ENCODE measurements at places on chromosomes 13 and 19. TPM values are rescaled to one million over a fixed set of nuclear protein-coding genes. Genes with fewer than 3 reads are reported as not detected.
A peak's percentile ranks its signal among the peaks of the same experiment; 100 is the strongest.

ZSCAN5C gene
- total RNA-seq = not detected

DNA sequence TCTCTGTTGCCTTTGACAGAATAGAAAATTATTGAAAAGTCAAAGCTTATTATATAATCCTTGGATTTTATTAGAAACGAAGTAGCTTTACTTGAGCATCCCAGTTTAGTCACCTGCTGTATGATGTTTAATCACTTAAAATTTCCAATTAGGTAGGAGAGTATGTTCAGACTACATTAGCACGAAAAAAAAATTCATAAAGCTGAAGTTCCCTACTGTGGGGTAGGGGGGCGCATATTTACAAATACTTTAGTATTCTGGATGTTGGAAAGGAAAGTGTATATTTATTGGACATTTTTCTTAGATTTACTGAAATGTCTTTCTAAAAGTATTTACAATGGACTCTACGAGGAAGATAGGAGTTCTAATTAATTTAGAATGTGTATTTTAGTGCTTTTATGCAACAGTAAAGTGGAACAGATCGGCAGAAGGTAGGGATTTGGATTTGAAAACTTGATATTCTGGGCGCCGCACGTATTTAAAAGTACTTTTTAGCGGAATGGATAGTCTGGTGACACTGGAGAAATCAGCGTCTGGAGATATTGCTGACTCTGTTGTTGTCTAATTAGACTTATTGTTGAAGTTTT, 1.9 kb downstream of the CDK8 start:
- peak overlapping the region; percentile 90 for H3K4me3 ChIP-seq
- H3K4me1 ChIP-seq = peaks cover 27% of the 10 kb centered on the region
- DNase-seq = no peak
- H3K27ac ChIP-seq = no peak overlapping the region
- H3K27me3 ChIP-seq = no peaks in the 10 kb centered on the region

- peaks cover 49% of the 10 kb centered on the region for H3K36me3 ChIP-seq
- peak overlapping the region; percentile 87 for H3K4me3 ChIP-seq
- H3K27me3 ChIP-seq = peaks cover 6% of the 10 kb centered on the region
- H3K4me1 ChIP-seq = peaks cover 42% of the 10 kb centered on the region
- H3K27ac ChIP-seq = peak overlapping the region; percentile 99
These were observed 378 bp upstream of the UBE2S start for GRCh38 chr19:55407800-55408532.

IGFL4 gene
- total RNA-seq = not detected

- H3K27me3 ChIP-seq = no peaks in the 10 kb centered on the region
- H3K4me1 ChIP-seq = peaks cover 2% of the 10 kb centered on the region
- no peak overlapping the region for H3K4me3 ChIP-seq
- H3K36me3 ChIP-seq = no peaks in the 10 kb centered on the region
- no peak overlapping the region for H3K27ac ChIP-seq
These were observed 970.5 kb downstream of the UQCRFS1 start for GRCh38 chr19:28242317-28242927.

MADCAM1 gene
- 0.15 TPM for total RNA-seq

GRCh38 chr19:57708641-57709361, at the start of gene ZNF154:
ZNF154 (minus strand) TSS chr19:57709204; CDS start chr19:57708971, 233 bp downstream.
- no peaks in the 10 kb centered on the region for H3K27me3 ChIP-seq
- peaks cover 54% of the 10 kb centered on the region for H3K36me3 ChIP-seq
- peak within 1 kb of the TSS; percentile 81 for H3K4me3 ChIP-seq
- DNase-seq = peak; percentile 68

GFY gene
- not detected for total RNA-seq

PHF11 gene
- total RNA-seq = 144 TPM

SLC10A2 gene
- total RNA-seq = not detected

- H3K27me3 ChIP-seq = no peaks in the 10 kb centered on the region
- DNase-seq = no peak
- H3K36me3 ChIP-seq = peaks cover 36% of the 10 kb centered on the region
- H3K4me1 ChIP-seq = peaks cover 63% of the 10 kb centered on the region
These were observed 1.4 kb downstream of the ACTN4 start for GRCh38 chr19:38648769-38649304.

- no peak for DNase-seq
- H3K36me3 ChIP-seq = no peaks in the 10 kb centered on the region
- H3K4me3 ChIP-seq = no peak overlapping the region
- peaks cover 6% of the 10 kb centered on the region for H3K4me1 ChIP-seq
- no peak overlapping the region for H3K27ac ChIP-seq
These were observed 29.6 kb upstream of the KIR3DL3 start for GRCh38 chr19:54694648-54695047.

- H3K4me3 ChIP-seq = no peak overlapping the region
- H3K36me3 ChIP-seq = peaks cover 5% of the 10 kb centered on the region
- no peaks in the 10 kb centered on the region for H3K27me3 ChIP-seq
- no peaks in the 10 kb centered on the region for H3K4me1 ChIP-seq
- H3K27ac ChIP-seq = no peak overlapping the region
These were observed 62.7 kb downstream of the SIPA1L3 start for GRCh38 chr19:37969695-37970094.

GRCh38 chr13:36915896-36916640, 4.0 kb downstream of the SMAD9 start:
- no peak overlapping the region for H3K27ac ChIP-seq
- H3K27me3 ChIP-seq = peaks cover 55% of the 10 kb centered on the region
- peaks cover 3% of the 10 kb centered on the region for H3K4me1 ChIP-seq
- DNase-seq = no peak

SLC25A41 gene
- total RNA-seq = 0.42 TPM

DNA sequence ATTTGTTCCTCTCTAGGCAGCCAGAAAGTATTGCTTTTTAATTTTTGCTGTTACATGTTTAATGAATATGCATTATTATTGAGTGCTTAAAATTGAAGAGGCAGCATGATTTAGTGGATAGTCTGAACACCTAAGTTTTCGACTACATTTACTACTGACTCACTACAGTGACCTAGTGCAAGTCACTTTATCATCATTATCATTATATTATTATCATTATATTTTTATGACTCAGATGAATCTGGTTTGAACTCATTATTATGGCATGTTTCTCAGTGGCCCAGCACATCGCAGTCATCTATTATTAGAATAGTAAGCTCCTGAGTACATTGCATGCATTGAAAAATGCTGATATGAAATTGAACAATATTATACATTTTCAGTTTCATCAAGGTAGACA, 351.2 kb upstream of the PRR20A start:
- no peaks in the 10 kb centered on the region for H3K4me1 ChIP-seq
- no peak for DNase-seq
- no peak overlapping the region for H3K27ac ChIP-seq
- H3K27me3 ChIP-seq = no peaks in the 10 kb centered on the region
- H3K4me3 ChIP-seq = no peak overlapping the region

DNA sequence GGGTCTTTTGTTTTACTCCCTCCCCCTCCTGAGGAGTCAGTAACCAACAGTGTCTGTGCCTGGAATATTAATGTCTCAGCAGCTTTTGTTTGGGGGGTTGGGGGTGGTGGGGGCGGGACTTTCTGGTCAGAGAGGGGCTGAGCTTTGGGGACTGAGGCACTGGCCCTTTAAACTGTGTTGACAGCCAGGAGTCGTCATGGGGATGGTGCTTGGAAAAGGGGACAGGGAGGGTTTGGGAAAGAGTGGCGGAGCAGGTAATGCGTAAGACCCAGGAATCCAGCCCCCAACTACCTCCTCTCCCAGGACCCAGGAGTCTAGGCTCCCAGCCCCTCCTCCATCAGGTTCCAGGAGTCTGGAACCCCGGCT, 5.2 kb downstream of the CADM4 start:
- peaks cover 32% of the 10 kb centered on the region for H3K27me3 ChIP-seq
- no peaks in the 10 kb centered on the region for H3K36me3 ChIP-seq
- H3K4me1 ChIP-seq = peaks cover 8% of the 10 kb centered on the region
- no peak overlapping the region for H3K4me3 ChIP-seq

DNA sequence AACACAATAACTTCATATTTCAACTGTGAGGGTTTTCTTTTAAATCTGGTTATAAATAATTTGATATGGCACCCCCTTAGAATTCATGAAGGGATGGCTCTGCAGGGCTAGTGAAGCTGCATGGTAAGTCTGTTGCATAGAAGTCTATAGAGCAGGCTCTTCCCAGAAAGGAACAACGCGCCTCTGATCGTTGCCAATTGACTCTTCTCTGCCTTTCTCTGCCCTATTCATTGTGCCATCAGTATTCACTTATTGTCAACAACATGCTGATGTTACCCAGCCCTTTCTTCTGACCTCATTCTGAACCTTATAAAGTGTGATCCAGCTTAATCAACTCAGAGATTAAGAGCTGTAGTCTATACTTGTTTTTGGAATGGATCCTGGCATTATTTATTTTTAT, 16.3 kb upstream of the DCT start:
- H3K36me3 ChIP-seq = no peaks in the 10 kb centered on the region
- H3K27ac ChIP-seq = no peak overlapping the region
- H3K27me3 ChIP-seq = no peaks in the 10 kb centered on the region
- H3K4me3 ChIP-seq = no peak overlapping the region
- no peaks in the 10 kb centered on the region for H3K4me1 ChIP-seq

GRCh38 chr19:1154731-1155351, 19.2 kb downstream of the SBNO2 start:
- H3K4me1 ChIP-seq = no peaks in the 10 kb centered on the region
- peaks cover 8% of the 10 kb centered on the region for H3K36me3 ChIP-seq
- DNase-seq = no peak

DNA sequence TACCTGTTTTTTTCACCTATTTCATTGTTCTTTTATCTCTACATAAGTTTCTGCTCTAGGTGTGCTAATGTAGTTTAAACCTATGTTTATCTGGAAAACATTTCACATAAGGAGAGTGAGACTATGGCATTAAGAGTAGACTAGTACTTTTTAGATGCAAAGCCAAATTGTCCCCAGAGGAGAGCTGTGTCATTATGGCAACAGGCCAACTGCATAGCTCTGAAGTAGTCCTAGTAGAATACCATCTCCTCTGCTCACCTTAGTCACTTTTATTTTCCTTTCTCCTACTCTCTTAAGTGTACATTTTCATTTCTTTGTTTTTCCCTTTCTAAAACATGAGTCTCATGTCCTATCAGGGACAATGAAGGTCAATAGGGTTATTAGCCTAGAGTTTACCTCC, 123.1 kb downstream of the ITGBL1 start:
- H3K36me3 ChIP-seq = no peaks in the 10 kb centered on the region
- peaks cover 6% of the 10 kb centered on the region for H3K27me3 ChIP-seq
- no peak overlapping the region for H3K27ac ChIP-seq
- H3K4me3 ChIP-seq = no peak overlapping the region

- no peaks in the 10 kb centered on the region for H3K27me3 ChIP-seq
- H3K27ac ChIP-seq = no peak overlapping the region
These were observed 36.5 kb downstream of the B3GLCT start for GRCh38 chr13:31236211-31236786.

GRCh38 chr13:45331123-45331619, 9.8 kb downstream of the TPT1 start:
- H3K4me3 ChIP-seq = no peak overlapping the region
- DNase-seq = no peak
- no peaks in the 10 kb centered on the region for H3K27me3 ChIP-seq
- peaks cover 38% of the 10 kb centered on the region for H3K36me3 ChIP-seq
- H3K27ac ChIP-seq = peak overlapping the region; percentile 33

DNA sequence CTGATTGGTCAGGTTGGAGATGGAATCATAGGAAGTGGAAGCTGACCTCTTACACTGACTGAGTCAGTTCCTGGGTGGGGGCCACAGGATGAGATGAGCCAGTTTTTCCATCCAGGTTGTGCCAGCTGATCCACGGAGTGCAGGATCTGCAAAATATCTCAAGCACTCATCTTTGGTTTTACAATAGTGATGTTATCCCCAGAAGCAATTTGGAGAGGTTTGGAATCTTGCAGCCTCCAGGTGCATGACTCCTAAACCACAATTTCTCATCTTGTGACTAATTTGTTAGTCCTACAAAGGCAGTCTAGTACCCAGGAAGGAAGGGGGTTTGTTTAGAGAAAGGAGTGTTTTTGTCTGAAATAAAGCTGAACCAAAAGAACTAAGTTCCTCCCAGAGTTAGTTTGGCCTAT, 212.8 kb downstream of the SLITRK6 start:
- no peak for DNase-seq
- H3K4me1 ChIP-seq = no peaks in the 10 kb centered on the region

DNA sequence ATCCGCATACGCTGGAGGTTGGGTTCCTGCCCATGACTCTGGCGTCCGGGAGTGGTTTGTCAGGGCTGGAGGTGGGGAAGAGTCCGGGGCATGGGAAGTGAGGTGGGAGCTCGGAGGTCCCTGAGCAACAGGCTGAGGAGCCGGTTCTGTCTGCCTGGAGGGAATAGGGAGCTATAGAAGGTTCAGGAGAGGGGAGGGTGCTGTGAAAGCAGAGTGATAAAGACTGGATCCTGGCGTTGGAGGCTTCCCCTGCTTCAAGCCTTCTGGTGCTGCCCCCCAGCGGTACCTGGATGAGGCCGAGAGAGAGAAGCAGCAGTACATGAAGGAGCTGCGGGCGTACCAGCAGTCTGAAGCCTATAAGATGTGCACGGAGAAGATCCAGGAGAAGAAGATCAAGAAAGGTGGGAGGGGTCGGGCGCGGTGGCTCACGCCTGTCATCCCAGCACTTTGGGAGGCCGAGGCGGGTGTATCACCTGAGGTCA, 2.6 kb downstream of the HMG20B start:
- H3K27ac ChIP-seq = no peak overlapping the region
- H3K27me3 ChIP-seq = no peaks in the 10 kb centered on the region
- peak; percentile 37 for DNase-seq
- H3K36me3 ChIP-seq = peaks cover 17% of the 10 kb centered on the region
- peaks cover 18% of the 10 kb centered on the region for H3K4me1 ChIP-seq
- H3K4me3 ChIP-seq = no peak overlapping the region

DNA sequence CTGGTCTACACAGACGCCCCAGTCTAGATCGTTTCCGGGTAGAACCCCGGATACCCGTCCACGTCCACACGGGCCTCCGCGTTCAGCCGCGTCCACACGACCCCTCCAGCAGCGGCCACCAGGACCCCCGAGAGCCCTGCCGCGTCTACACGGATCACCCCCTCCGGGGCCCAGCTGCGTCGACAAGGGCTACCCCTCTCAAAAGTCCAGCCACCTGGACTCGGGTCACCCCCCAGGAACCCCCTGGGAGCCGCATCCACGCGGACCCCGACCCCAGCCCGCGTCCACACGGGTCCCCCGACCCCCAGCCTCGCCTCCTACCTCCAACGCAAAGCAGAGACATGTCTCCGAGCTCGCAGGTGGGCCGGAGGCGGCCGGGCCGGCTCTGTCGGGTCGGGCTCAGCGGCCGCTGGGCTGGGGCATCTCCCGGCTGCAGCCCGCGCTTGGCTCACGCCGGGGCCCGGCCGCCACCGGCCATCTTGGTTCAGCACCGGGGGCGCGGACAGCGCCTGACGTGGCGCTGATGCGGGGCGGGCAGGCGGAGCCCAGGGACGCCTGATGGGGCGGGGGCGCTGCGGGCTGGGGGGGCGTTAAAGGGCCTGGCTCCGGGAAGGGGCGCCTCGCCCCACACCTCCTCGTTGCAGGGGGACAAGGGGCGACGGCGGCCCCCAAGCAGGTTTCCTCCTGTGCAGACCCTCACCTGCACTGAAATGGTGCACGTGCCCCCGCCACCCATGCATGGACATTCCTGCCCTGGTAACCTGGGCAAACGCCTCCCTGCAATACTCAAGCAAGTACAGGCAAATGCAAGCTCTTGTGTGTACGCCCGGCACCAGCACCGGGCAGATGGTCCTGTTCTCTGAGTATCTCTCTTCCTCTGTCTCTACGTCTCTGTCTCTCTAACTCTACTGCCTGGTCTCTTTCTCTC, at the start of gene UNC13A:
TSS of gene UNC13A (minus strand) at position 498 of the 928 bp plus-strand sequence. CDS start at position 343, 155 bp downstream.
- peaks cover 63% of the 10 kb centered on the region for H3K27me3 ChIP-seq
- peaks cover 2% of the 10 kb centered on the region for H3K36me3 ChIP-seq
- H3K4me3 ChIP-seq = no peak within 1 kb of the TSS
- DNase-seq = peak; percentile 54

- DNase-seq = no peak
- peak overlapping the region; percentile 93 for H3K4me3 ChIP-seq
- peaks cover 3% of the 10 kb centered on the region for H3K27me3 ChIP-seq
- peaks cover 51% of the 10 kb centered on the region for H3K36me3 ChIP-seq
These were observed 809 bp downstream of the MYO1F start for GRCh38 chr19:8576273-8576993.

Data from activated CD4-positive, alpha-beta T cell treated with anti-CD3 and anti-CD28 coated beads, Interleukin-2, amount 10 ng/mL, durations not matched to agents 7 days and 5 days (primary cell).